Activated T-helper 1 cell treated with anti-CD3 and anti-CD28 coated beads, Interleukin-12 subunit alpha, Interleukin-12 subunit beta, Interleukin-2, Interleukin-4 antibody, amounts not matched to agents 30 ng/mL and 10 ng/mL and 1 ng/mL, durations not matched to agents 14 hours and 24 hours and 36 hours (primary cell): ENCODE measurements at places on chromosomes 16 and 17. TPM values are rescaled to one million over a fixed set of nuclear protein-coding genes. Genes with fewer than 3 reads are reported as not detected.

Gene CPSF4L
- not detected in 2 replicates for total RNA-seq

Gene HOXB7
- total RNA-seq: 0.49 and 0.51 TPM in 2 replicates

Gene STX1B
- total RNA-seq: 0.34 and 0.49 TPM in 2 replicates

Gene VAT1L
- not detected in 2 replicates for total RNA-seq

Gene HS3ST6
- total RNA-seq: not detected in 2 replicates

Gene YPEL3
- total RNA-seq: 14.5 and 15.1 TPM in 2 replicates

Gene C16orf86
- total RNA-seq: 0.86 and 1.4 TPM in 2 replicates

Gene GDE1
- 24.1 and 29.5 TPM in 2 replicates for total RNA-seq

Gene ABAT
- total RNA-seq: 7.3 and 7.7 TPM in 2 replicates

Gene NEUROD2
- total RNA-seq: not detected in 2 replicates

Gene DYNC1LI2
- 55.7 and 60.3 TPM in 2 replicates for total RNA-seq

Gene ANKRD40CL
- total RNA-seq: not detected in 2 replicates

Gene PRMT7
- total RNA-seq: 80.6 and 85.2 TPM in 2 replicates

Gene CLDN6
- total RNA-seq: not detected in 2 replicates

Gene FAM117A
- total RNA-seq: 13.9 and 14.8 TPM in 2 replicates

Gene PRAC1
- not detected in 2 replicates for total RNA-seq

Gene GGNBP2
- 77.1 and 80.9 TPM in 2 replicates for total RNA-seq

Gene MILR1
- 0.26 and 0.37 TPM in 2 replicates for total RNA-seq

Gene NLRC3
- 21.8 and 24.4 TPM in 2 replicates for total RNA-seq

Gene CHST5
- total RNA-seq: not detected in 2 replicates

Gene WSCD1
- 0.07 and 0.10 TPM in 2 replicates for total RNA-seq

Gene GPRC5C
- 0.86 TPM in 1 of 2 replicates, not detected in the other for total RNA-seq

Gene E4F1
- 35.6 and 37.4 TPM in 2 replicates for total RNA-seq

Gene ZNF750
- total RNA-seq: not detected in 2 replicates

Gene SCARF1
- total RNA-seq: 7.3 and 9.3 TPM in 2 replicates

Gene TOP2A
- 161 and 174 TPM in 2 replicates for total RNA-seq

Gene KRTAP9-8
- total RNA-seq: not detected in 2 replicates

Gene EFCAB13
- total RNA-seq: 2.4 and 2.8 TPM in 2 replicates

Gene CD300LB
- not detected in 2 replicates for total RNA-seq

Gene JMJD8
- total RNA-seq: 63.4 and 71.4 TPM in 2 replicates

Gene PRR35
- total RNA-seq: not detected in 2 replicates

Gene TIGD7
- total RNA-seq: 2.0 and 3.1 TPM in 2 replicates

Gene NPIPA8
- 0.29 and 0.44 TPM in 2 replicates for total RNA-seq

Gene PDE6G
- 5.8 and 8.7 TPM in 2 replicates for total RNA-seq

Gene PMP22
- 0.54 and 1.6 TPM in 2 replicates for total RNA-seq

Gene ANKS3
- 21.1 and 25.8 TPM in 2 replicates for total RNA-seq

Gene CLEC18A
- total RNA-seq: 0.39 and 0.67 TPM in 2 replicates

Gene CDK3
- 4.9 and 5.3 TPM in 2 replicates for total RNA-seq

Gene SCIMP
- total RNA-seq: not detected in 2 replicates

Gene SAMD14
- 1.6 and 3.6 TPM in 2 replicates for total RNA-seq

Gene IRX3
- 1.1 and 1.4 TPM in 2 replicates for total RNA-seq

Gene NOD2
- total RNA-seq: 6.7 and 7.3 TPM in 2 replicates

Gene RDM1
- total RNA-seq: 1.7 and 2.3 TPM in 2 replicates

Gene DYNLRB2
- total RNA-seq: not detected in 2 replicates

Gene SLC6A2
- not detected in 2 replicates for total RNA-seq

Gene IGFALS
- total RNA-seq: not detected in 2 replicates

Gene STARD3
- 54.7 and 65.3 TPM in 2 replicates for total RNA-seq

Gene SLC22A31
- total RNA-seq: 1.3 and 2.6 TPM in 2 replicates

Gene BAIAP2
- total RNA-seq: 4.3 and 5.8 TPM in 2 replicates

Gene TEX14
- total RNA-seq: 0.13 and 0.17 TPM in 2 replicates

Gene PRSS8
- total RNA-seq: not detected in 2 replicates
